ENCODE measurements at places on chromosomes 2 and 18.

DNA sequence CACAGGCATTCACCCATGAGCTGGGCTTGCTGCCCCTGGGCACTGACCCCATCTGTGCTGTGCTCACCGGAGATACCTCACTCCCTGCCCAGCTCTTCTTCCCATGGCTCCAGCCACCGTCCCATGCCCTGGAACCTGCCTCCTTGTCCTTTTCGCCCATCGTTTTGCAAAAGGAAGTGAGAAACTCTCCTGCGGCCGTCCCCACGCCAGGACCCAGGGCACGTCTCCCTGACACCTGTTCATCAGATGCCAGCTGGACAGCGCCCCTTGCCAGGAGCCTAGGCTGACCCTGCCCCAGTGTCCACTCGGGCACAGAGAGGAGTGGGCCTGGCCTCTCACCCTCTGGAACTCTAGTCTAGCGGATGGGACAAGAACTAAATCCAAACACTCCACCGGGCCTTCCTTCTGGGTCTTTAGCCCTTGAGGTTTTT lies 238.6 kb downstream of the SEPTIN10 start:
- DNase-seq = no peak

GRCh38 chr18:46435031-46435430 lies 222.0 kb downstream of the LOXHD1 start:
- no peak for DNase-seq

DNA sequence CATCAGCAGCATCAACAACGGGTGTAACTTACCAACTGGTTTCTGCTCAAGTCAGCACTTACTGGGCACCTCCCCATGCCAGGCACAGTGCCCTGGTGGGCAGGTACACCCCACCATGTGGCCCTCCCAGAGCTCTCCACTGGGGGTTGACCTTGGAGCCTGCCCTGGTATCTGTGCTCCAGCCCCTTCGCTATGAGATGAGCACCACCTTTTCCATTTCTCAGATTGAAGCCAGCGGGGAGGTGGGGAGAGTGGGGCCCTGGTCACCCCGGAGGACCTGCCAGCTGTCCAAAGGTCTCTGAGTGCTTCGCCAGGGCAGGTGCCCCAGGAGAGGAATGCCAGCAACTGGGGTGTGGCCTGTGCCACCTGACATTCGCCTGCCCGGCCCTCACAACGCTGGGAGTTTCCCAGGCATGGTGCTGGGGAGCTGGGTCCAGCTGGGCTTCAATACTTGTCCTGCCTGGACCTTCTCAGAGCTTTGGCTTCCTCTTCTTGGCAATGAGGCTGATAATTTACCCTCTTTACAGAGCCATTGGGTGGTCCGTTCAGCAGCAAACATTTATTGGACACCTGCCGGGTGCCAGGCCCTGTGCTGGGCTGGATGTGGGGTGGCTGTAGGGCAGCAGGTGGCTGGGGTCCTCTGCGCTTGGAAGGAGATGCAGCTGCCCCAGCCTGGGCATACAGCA lies 5.9 kb upstream of the ZAP70 start:
- DNase-seq = no peak

DNA sequence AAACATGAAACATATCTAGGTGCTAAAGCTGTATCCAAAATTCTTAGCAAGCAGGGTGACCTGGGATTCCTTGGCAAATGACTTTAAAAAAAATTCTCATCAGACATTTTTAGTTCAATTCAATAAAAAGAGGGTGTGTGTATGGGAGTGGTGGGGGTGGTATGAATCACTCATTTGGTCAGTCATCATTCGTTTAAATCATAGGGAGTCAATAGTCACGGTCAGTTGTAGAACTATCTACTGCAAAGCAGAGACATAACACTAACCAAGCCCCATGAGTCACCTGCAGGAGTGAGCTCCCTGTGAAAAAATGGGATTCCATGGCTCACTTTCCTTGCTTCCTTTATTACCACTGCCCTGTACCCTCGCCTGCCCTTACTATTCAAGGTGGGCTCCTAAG lies 380.6 kb upstream of the TCF4 start:
- no peak for DNase-seq

GRCh38 chr2:239265681-239266433 lies 135.0 kb downstream of the HDAC4 start:
- DNase-seq = no peak

GRCh38 chr2:39508198-39508597 lies 71.1 kb upstream of the MAP4K3 start:
- DNase-seq = no peak

DNA sequence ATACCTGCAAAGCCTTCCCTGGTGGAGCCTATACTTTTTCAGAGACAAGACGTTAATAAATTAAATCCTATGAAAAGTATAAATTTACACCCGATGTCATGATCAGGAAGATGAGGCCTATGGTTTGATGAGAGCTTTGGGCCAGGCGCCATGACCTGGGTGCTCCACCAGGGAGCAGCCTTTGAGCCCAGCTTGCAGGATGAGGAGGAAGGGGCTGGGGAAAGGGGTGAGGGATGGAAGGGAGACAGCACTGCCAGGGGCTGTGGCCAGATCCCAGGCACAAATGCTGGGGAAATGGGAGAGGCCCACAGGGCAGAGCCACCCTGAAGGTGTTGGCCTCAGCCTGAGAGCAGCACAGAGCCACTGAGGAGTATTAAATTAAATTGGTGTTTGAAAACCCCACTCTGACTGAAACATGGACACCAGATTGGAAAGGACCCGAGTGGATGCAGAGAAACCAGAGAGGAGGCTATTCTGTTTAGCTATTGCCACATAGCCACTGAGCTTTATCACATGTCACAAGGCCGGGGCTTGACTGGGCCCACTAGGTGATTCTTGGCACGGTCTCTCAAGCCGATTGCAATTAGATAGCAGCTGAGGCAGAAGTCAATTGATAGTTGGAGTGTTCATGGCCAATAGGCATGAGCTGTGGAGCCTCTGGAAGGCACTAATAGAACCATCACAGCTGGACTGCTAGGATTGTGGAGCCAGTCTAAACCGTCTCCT lies 9.6 kb upstream of the FAHD2A start:
- no peak for DNase-seq

- DNase-seq = no peak
These were observed 13.2 kb downstream of the POU3F3 start for GRCh38 chr2:104866883-104867812.
